ENCODE measurements at places on chromosomes 7 and 10.

DNA sequence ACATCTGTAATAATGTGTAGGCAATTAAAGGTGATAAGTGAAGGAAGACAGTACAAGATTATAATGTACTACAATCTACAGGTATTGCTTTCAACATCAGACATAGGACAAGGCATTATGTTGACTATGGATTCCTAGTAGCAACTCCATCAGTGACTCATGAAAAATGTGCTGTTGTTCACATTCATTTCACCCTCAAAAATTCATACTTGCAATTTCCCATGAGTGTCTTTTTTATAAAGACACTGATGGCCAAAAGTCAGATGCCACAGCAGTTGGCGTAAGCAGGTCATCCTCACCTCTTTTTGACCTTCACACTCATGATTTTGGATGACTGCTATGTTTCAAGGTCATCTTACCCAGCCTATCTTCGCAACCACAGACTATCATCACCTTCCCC lies 100.0 kb upstream of the AMPH start:
- no peak for DNase-seq

DNA sequence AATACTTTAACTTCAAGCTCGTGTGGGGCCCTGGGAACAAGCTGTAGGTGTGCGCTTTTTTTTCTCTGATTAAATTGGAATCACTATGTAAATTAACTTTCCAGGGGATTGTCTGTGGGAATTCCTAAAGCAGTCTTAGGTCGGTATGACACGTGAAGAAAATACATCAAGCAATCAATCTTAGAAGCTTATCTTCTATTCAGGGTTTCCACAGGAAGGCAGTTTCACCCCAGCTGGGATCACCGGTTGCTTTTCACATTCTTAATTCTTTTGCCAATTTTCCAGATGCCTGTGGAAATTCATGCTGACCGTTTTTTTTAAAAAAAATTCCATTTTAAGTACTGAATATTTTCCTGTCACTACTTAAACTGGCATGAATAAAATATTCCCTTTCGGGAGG lies 41.9 kb downstream of the CAMK1D start:
- DNase-seq: no peak

GRCh38 chr10:63930584-63930983 lies 409.4 kb downstream of the REEP3 start:
- DNase-seq: no peak

- no peak for DNase-seq
Observed at GRCh38 chr7:157766098-157766497, 429.3 kb downstream of the DNAJB6 start.

DNA sequence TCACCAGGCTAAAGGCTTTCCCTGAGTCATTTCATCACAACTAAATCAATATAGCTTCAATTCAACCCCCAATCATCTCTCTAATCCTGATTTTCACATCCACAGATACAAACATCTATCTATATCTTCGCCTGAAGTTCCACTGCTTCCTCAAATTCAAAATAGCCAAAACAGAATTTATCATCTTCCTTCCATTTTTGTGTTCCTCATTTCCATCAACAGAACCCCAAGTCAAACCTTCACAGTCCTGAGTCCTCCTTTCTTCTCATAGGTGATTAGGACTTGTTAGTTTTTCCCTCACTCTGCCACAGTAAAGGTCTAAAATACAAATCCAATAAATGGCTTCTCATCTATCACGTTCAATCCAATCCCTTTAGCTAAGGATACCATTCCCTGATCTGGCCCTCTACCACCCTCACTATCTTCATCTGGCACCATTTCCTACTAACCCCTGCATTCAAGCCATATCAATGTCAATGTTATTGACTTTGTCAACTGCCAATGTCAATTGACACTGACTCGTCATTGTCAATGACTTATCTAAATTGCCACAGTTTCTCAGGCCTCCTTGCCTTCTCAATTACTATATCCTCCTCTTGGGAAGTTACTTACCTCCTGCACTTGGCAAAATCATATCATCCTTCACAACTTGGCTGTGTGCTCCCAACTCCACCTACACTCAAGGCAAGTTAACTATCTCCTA lies 2.6 kb downstream of the HYCC1 start:
- no peak for DNase-seq

DNA sequence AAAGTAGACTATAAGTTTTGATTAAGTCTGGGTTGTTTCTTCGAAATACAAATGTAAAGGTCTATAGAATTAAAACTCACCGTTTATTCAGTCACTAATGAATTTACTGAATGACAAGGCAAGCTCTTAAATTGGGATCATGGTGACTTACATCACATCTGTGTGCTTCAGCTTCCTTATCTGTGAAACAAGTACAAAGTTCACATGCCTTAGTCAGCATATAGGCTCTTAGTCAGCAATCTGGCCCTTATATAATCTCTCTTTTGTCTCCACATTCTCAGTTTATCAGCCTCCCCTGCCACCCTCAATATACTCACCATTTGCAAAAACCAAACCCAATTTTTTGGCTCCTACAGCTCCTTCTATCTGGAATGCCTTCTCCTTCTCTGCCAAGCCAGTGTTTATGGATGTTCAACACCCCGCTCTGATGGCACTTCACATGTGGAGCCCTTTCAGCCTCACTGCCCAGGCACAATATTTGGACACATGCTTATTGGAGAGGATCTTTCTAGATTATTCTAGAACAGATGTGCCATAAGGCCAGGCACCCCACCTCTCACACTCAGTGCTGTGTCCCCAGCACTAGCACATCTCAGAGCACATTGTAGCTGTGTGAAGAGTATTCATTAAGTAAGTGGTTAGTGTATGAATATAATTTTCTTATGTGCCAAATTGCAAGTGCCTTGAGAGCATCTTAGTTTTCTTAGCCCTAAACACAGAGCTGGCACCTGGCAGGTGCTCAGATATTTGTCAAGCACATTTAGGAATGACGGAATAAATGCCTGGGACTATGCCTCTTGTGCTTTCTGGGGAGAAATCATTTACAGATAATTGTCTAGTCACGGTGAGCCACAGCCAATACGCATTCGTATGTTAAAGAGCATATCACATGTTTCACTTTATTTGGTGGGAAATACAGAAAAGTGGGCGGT lies 9.8 kb upstream of the LAMB1 start:
- DNase-seq: no peak

DNA sequence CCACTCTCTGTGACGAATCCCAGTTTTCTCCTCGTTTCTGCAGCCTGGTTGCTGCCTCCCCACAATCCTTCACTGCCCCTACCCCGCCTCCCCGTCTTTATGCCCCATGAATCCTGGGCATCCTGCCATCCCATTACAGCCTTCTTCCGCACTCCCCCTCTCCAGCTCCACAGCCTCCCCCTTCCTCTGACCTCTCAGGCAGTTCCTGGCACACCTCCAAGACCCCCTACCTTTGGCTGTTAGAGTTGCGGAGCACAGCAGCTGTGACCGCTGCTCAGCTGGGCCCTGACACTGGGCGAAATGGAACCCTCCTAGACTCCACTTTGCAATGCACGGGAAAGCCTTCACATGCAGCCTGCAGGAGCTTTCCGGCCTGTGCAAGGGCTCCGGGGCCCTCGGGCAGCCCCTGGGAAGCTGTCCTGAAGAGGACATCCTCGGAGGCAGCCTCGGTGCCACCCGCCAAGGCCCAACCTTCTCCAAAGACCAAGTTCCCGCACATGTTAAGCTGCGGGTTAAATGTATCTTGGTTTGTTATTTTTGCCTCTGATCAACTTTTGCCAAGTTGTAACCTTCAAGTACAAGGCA lies 400.7 kb upstream of the MKI67 start:
- DNase-seq: no peak

DNA sequence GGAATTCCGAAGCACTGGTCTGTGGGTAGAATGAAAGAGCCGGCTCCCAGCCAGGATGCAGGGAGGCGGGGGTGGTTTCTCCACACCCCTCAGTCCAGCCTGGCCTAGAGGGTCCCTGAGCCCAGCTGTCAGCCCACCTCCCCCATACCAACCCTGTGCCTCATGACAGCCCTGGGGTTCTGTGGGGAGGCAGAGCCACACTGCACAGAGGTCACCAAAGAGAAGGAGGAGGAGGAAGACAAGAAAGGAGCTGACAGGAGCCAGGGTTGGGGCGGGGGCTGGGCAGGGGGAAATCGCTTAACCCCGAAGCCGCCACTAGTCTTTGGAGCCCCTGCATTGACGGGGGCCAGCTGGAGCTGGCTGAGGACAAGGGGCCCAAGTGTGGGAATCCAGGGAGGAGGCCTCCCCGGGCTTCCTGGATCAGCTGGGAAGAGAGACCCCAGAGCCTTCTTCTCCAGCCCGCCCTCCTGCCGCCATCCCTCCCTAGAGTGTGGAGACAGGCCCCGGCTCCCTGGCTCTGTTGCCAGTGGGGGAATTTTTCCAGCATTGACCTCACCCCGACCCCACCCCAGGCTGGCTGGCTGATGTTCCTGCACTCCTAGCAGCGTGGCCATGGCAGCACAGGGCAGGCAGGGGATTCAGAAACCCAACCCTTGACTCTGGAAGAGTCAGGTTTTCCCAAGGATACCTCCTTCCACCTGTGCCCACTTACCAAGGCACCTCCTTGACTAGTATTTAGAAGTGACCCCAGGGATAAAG lies 32.5 kb downstream of the KAZALD1 start:
- no peak for DNase-seq

DNA sequence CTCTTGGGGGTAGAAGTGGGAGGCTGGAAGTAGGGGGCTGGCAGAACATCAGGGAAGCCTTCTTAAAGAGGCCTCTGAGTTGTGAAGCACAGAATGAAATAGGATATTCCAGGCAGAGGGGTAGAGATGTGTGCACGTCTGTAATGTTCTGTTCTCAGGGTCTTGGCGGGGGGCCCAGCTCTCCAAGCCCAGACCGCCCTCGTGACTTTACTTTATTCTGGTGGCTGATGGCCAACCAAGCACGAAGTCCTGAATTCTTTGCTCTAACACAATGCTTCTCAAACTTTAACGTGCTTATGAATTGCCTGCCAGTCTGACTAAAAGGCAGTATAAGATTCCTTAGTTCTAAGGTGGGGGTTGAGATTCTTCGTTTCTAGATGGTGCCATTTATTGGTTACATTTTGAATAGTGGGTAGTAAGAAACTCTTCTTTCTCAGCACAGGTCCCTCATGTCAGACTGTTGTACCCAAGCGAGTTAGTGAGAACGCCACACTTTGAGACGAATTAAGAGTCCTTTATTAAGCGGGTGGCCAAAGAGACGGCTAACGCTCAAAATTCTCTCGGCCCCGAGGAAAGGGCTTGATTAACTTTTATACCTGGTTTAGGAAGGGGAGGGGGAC lies 8.2 kb downstream of the PRXL2A start:
- no peak for DNase-seq

DNA sequence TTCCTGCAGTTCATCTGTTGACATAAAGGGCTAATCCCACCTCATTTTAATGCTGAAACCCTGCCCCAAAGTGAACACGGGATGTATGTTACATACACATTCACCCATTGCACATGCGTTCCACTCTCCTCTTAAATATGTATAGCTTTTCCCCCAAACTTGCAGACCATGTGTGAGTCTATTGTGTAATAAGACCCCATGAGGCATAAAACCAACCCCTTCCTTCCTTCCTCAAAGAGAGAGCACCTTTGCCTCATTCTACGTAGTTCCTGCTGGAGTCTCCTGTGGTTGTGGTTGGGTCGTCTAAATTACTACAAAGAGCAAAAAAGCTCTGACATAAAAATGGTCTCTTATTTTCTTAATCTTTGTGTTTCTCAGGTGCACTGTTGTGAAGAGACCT lies 345.7 kb upstream of the KLF6 start:
- no peak for DNase-seq

DNA sequence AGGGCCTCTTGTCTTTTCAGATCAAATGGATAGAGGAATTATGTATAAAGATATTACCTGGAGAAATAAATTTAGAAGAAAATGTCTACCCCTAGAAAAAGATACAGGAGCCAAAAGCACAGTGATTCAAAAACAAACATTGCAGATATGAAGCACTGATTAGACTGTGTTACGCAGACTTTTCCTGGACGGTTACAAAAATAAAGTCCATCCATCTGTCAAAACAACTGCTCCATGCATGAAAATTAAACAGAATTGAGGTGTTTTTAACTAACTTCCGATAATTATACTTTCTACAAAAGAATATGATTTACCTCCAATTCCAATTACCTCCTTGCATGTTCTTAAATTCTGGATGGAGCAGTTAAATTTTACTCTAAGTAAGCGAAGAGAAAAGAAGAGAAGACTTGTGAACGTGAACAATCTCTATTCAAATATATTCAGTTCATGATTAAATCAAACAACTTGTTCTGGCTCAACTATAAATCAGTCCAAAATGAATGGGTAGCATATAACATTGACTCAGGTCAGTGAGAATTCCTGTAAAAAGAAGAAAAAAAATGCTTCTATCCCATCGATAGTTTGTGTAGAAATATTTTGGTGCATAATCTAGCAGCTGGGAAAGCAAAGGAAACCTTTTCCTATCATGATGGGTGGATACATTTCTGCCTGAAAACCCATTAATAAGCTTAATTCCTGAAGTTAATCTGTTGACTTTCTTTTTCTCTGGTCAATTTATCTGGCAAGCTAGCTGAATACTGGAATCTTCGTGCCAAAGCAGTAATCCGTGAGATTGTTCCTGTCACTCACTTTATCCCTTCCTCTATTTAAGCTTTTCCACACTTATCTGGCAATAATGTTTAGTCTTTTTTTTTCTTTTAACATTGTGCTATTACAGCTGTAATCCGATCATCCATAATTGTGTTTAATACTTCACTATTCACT lies 80.4 kb downstream of the SEMA3A start:
- no peak for DNase-seq

DNA sequence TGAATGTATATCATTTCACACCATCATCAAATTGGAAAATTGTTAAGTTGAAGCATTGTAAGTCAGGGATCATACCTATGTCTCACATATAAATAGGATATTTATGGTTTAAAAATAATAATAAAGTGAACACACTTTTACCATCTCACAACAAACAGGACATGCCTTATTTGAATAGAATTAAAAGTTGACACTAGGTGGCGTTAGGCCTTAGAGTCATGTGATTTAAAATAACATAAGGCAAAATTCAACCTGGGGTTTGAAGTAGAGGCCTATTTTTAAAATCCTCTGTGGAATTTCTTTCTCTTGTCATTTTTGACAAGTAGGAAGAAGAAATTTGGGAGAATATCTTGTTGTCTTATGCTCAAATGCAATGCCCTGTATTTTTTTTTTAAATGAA lies 184.7 kb upstream of the PCDH15 start:
- DNase-seq: no peak

- no peak for DNase-seq
Observed at GRCh38 chr10:88042160-88043100, 179.0 kb downstream of the PTEN start.

GRCh38 chr7:27527348-27527714 lies 135.4 kb downstream of the HIBADH start:
- DNase-seq: no peak

DNA sequence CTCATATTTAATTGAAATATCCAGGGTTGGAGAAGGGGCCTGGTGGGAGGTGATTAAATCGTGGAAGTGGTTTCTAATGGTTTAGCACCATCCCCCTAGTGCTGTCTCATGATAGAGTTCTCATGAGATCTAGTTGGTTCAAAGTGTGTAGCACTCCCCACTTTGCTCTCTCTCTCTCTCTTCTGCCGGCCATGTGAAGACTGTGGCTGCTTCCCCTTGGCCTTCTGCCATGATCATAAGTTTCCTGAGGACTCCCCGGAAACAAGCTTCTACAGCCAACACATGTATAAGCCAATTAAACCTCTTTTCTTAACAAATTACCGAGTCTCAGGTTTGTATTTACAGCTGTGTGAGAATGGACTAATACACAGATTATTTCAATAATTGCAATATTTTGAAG lies 305.8 kb upstream of the KCND2 start:
- DNase-seq: no peak
